SK-MEL-5 (cell line): ENCODE measurements at places on chromosomes 7 and 10. TPM values are rescaled to one million over a fixed set of nuclear protein-coding genes. Genes with fewer than 3 reads are reported as not detected.

The MRLN gene
- not detected in 2 replicates for total RNA-seq

The MAGI2 gene
- 2.0 and 3.5 TPM in 2 replicates for total RNA-seq

The SFXN4 gene
- 58.9 and 63.9 TPM in 2 replicates for total RNA-seq

The OR13A1 gene
- total RNA-seq = not detected in 2 replicates

The SLC26A5 gene
- not detected in 2 replicates for total RNA-seq

The PPP1R9A gene
- total RNA-seq = 3.0 and 3.5 TPM in 2 replicates

The MYO3A gene
- not detected in 2 replicates for total RNA-seq

The FIGNL1 gene
- 35.3 and 40.1 TPM in 2 replicates for total RNA-seq

The LRRTM3 gene
- not detected in 2 replicates for total RNA-seq

The SHH gene
- 0.03 and 0.08 TPM in 2 replicates for total RNA-seq

The CH25H gene
- not detected in 2 replicates for total RNA-seq

The SMARCD3 gene
- total RNA-seq = 22.9 and 24.3 TPM in 2 replicates
